ENCODE measurements at places on chromosomes 3 and 15. TPM values are rescaled to one million over a fixed set of nuclear protein-coding genes. Genes with fewer than 3 reads are reported as not detected.
A peak's percentile ranks its signal among the peaks of the same experiment; 100 is the strongest.

SPINT1 gene
- 0.55 TPM for total RNA-seq

ATP8B4 gene
- 2.5 TPM for total RNA-seq

KLHL40 gene
- total RNA-seq, result 0.22 TPM

DNA sequence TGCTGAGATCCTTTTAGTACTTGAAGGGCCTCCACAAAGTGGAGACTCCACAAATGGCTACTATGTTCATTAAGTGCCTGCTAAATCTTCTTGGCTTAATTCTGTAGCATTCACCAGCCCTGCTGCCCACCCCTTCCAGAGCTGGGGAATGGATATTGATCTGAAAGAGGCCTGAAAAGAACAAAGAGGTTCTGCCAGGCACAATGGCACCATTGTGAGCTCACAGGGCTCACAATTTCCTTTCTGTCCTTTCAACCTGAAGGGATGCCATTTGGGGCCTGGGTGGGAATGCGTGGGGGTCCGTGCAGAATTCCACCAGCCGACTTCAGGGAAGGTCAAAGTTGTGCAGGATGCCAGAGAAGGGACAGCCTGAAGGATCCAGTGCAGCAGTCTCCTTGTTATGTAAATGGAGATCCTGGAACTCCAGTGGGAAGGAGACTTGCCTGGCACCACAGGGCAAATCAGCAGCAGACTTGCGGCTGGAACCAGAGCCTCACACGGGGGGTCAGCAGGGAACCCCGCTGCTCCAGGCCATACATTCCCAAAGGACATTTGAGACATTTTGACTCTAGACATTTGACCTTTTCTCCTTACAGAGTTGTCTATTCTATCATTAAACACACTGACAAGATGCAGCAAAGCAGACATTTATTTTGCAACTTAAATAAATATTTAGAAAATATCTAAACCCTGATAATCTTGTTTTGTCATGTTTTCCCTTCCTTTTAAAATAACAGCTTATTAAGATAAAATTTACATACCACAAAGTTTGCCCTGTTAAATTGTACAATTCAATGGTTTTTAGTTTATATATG lies 21.5 kb upstream of the MORF4L1 start:
- DNase-seq, result no peak

DNA sequence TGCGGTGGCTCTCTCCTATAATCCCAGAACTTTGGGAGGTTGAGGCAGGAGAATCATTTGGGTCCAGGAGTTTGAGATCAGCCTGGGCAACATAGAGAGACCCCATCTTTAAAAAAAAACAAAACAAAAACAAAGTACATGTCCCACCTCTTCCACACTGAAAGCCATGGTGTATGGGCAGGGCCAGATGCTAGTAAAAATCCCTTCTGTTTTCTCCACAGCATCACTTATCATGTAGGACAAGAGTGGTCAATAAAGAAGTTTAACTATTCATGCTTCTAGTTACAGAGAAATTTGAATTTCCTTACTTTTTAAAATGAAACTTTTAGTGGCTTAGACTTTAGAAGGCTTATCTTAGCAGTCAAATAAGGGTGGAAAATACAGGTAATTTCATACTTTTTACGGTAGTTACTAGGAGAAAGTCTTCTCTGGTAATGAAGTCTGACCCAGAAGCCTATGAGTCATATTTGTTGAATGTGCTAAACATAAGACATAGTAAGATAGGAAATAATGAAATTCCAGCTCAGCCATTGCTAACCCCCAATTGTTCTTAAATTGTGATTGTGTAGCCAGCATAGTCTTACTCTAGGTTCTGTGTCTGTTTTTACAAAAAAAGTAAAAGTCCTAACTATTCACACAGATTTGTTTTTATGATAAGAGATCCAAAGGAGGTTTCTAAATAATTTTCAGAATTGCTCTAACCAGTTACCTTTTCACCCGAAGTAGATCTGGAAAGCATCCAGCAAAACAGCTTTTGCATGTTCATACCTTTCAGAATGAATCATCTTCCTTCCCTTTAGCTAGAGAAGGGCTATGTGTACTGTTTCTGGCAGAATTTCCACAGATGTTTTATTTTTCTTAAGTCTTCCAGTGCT lies 16.4 kb upstream of the ZNF609 start:
- DNase-seq, result no peak

GRCh38 chr3:196800742-196801434 lies 61.2 kb downstream of the PAK2 start:
- DNase-seq, result no peak

DNA sequence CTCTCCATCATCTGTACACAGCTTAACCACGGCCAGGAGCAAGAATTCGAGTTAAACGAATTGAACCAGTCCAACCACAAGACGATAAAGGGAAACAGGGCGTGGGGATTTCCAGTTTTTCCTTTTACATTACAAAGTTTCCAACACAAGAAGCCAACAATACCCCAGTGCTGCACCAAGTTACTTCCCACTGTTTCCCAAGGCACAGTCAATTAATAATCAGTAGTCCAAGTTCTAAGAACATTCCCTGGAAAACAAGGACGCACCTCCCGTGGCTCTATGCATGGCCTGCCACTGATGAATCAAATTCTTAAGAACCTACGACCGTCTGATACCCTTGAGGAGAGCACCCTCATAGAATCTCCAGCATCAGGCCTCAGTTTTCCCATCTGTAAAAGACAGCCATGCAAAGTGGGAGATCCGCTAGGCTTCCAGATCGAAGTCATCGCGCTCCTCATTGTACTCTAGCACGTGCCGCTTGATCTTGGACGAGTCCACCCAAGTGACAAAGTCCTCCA lies 774 bp downstream of the IMP3 start:
- no peak for DNase-seq

GRCh38 chr15:47395076-47395475 lies 322.2 kb upstream of the SEMA6D start:
- DNase-seq, result no peak

DNA sequence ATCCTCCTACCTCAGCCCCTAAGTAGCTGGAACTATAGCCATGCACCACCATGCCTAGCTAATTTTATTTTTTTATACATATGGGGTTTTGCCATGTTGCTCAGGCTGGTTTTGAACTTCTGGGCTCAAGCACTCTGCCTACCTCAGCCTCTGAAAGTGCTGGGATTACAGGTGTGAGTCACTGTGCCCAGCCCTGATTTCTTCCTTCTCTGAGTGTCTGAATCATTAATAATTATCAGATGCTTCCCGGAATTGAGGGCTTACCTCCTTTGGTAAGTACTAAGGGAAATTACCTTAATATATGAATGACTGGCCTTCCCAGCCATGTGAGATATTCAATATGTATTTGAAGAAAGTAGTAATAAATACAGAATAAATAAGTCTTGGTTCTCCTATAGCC lies 7.2 kb downstream of the CLPX start:
- DNase-seq, result no peak

- DNase-seq, result no peak
These were observed 63.3 kb downstream of the ZNF106 start for GRCh38 chr15:42427429-42428223.

DNA sequence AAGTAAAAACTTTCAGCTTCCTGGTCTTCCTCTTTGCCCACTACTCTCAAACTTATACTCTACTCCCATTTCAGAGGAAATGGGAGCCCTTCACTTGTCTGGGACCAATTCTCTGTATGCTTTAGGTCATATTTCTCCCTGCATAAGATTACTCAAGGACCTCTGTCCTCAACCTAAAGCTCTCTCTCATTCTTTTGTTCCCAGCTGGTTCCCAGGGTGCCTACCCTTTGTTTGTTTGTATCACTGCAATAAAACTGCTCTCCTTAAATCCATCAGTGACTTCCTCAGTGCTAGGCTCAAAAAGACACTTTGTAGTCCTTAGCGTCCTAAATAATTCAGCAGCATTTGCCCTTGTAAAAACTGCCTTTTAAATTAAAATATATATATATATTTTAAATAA lies 2.9 kb downstream of the NGRN start:
- DNase-seq, result no peak

GRCh38 chr3:126267169-126267975 lies 87.0 kb upstream of the ALDH1L1 start:
- peak; percentile 81 for DNase-seq

DNA sequence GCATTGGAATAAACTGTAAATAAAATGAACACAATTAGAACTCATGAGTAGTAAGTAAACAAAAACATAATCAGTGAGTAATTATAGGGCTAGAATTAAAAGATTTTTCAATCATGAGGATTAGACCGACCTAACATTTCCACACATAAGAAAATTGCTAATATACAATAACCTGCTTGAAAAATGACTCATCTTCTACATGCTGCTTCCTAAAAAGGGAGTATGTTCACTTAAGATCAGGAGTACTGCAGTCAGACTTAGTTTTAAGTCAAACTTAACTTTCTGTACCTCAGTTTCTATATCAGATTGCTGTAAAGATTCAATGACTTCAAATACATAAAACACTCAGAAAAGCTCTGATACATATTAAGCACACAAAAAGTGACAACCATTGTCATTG lies 22.6 kb upstream of the NEK10 start:
- DNase-seq, result no peak

DNA sequence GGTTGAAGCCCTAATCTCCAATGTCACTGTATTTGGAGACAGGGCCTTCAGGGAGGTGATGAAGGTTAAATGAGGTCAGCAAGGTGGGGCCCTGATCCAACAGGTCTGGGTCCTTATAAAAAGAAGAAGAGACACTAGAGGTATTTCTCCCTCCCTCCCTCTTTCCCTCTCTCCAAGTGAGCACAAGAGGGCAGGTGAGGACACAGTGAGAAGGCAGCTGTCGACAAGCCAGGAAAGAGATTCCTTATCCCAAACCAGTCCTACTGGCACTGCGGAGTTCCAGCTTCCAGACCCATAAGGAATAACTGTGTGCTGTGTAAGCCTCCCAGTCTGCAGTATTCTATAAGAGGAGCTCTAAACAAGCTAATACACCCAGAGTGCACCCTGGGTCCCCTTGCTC lies 134.7 kb downstream of the ADAMTS17 start:
- DNase-seq, result no peak

DNA sequence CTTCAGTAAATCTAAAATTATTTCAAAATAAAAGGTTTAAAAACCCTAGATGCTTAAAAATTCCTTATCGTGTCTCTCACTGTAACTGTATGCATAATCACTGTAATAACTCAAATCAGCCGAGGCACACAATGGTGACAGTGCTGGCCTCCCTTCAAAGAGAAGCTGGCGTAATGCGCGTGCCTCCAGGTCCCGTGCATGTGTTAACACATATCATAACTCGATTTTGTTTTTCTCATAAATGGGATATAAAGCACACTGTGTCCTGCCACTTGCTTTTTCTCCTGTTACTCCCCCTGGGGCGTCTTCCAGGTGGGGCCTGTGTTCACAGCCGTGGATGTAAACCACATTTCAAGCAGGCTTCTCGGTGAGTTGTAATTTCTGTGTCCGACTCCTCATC lies 56.0 kb downstream of the TPRA1 start:
- no peak for DNase-seq

- DNase-seq, result no peak
These were observed 69.4 kb downstream of the EXOG start for GRCh38 chr3:38565339-38566214.

GRCh38 chr15:101251830-101252820 lies at the start of gene CHSY1:
Gene CHSY1 (minus strand): TSS chr15:101252048. CDS start chr15:101251456, 592 bp downstream.
- peak; percentile 94 for DNase-seq

DNA sequence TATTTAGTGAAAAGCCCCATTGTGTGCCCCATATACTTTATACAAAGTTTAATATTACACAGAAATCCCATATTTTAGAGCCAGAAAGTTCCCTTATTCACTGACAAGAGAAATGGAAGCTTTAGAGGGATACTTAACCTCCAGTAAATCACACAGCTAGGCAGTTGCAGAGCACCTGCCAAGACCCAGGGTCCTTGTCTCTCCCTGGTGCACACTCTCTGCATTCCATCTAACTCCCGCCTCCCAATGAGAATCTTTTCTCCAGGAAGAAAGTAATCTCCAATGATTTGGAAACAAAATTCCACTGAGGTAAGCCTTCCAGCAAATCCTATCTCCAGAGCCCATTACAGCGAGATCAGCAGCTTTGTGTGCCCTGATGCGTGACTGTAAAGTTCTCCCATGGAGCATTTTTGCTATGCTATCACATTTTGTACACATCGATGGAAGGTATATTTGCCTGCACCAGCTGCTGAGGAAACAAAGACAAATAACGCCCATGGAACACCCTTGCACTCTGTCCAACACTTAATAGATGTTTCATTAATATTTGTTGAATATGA lies 41.4 kb downstream of the ULK4 start:
- DNase-seq, result no peak

DNA sequence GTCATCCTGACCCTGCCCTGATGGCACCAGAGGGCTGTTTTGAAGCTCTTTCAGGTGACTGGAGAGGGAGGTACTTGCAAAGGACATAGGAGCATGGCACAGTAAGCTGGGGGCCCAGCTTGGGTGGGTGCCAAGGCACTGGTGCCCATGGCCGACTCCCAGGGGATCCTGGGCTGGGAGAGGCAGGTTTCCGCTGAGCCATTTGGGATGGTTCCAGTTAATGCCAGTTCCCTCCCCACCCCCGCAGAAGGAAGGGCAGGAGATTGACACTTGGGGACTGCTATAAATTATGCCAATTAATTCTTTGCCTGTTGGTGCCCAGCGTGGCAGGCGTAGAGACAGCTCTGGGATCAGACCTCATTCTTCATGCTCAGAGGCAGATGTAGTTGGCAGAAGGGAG lies 26.1 kb downstream of the CD276 start:
- DNase-seq, result no peak

GRCh38 chr3:196458063-196458462 lies 25.8 kb upstream of the UBXN7 start:
- DNase-seq, result no peak

DNA sequence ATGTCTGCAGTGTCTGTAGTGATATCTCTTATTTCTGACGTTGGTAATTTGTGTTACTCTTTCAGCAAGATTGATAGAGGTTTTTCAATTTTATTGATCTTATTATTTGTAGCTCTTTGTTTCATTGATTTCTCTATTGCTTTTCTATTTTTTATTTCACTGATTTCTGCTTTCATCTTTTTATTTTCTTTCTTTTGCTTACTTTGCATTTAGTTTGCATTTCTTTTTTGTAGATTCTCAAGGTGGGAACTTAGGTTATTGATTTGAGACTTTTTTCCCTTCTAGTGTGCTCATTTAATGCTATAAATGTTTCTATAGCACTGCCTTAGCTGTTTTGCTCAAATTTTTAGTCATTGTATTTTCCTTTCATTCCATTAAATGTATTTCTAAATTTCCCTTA lies 49.5 kb upstream of the GABRG3 start:
- no peak for DNase-seq

- no peak for DNase-seq
These were observed 63.2 kb upstream of the LPP start for GRCh38 chr3:188090620-188091309.

GRCh38 chr15:59282515-59283337 lies 76.1 kb downstream of the LDHAL6B start:
- DNase-seq, result no peak

GRCh38 chr3:145760036-145760435 lies 400.9 kb downstream of the PLOD2 start:
- no peak for DNase-seq
